ENCODE measurements at places on chromosomes 5 and 9.

DNA sequence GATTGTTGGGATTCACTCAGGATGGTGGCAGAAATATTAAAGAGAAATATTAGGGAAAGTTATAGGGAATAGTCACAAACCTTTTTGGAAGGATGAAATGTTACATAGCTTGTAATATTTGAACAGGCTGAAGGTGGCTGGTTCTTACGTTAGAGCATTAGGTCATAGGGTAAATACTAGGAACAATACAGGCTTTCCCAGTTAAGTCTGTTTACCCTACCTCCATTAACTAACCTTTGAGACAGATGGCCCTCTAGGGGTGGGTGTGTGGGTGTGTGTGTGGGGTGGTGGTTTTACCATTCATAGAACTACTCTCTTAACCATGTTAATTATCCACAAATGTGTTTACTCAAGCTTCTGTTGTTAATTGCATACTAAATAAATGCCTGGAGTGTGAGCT lies 94.3 kb upstream of the STK32A start:
- no peak for DNase-seq

DNA sequence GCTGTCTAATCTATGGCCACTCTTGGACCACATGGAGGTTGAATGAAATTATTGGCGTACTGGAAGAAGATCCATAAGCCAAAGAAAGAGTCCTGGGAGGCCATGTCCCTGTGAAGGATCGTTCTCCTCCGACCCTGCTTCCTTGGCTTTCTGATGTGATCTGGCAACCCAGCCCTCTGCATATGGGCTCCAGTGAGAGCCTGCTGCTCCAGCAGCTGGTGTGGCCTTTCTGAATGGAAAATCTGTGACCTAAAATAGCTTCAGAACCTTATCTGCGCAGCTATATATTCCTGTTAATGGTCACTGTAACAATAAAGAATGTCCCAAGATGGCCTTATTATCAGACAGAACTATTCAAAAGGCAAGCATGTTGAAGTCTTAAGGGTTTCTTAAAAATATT lies 40.2 kb upstream of the PHF2 start:
- DNase-seq, result no peak

DNA sequence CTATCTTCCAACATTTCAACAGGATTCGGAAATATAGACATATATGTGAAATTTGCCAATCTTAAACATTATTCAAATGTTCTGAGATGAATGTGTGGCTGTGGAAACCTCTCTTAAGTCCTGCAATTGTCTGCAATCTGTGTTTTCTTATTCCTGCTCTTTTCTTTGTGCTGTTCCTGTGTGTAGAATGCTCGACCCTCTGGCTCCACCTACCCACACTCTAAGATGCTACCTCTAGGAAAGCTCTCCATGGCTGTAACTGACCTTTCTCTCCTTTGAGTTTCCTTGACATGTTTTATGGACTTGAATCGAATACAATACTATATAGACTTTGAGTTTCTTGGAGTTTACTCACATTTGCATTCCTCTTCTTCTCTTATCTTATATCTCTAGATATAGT lies 120.6 kb upstream of the ASTN2 start:
- DNase-seq, result no peak

DNA sequence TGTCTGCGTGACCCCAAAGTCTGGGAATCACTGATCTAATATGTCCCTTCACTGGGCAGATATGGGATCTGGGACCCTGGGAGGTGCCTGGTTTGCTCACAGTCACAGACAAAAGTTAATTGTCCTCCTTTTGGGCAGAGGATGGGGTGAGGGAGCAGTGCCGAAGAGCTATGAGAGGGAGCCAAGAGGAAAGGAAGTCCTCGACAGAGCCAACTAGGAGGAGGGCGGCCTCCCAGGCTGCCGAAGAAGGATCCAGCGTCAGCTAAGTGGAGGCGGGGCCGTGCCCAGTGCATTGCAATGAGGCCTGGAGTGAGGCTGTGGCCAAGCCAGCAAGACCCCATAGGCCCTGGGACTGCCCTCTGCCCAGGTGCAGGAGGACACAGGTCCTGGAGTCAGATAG lies 11.4 kb downstream of the AIF1L start:
- DNase-seq, result no peak

- no peak for DNase-seq
Measured at GRCh38 chr5:151150471-151151262, 6.9 kb downstream of the ANXA6 start.

GRCh38 chr5:139147483-139148087 lies 50.6 kb downstream of the SIL1 start:
- no peak for DNase-seq

GRCh38 chr9:35599763-35600604 lies 5.1 kb upstream of the TESK1 start:
- peak; percentile 64 for DNase-seq

GRCh38 chr5:110477911-110478310 lies 248.6 kb downstream of the TMEM232 start:
- no peak for DNase-seq

DNA sequence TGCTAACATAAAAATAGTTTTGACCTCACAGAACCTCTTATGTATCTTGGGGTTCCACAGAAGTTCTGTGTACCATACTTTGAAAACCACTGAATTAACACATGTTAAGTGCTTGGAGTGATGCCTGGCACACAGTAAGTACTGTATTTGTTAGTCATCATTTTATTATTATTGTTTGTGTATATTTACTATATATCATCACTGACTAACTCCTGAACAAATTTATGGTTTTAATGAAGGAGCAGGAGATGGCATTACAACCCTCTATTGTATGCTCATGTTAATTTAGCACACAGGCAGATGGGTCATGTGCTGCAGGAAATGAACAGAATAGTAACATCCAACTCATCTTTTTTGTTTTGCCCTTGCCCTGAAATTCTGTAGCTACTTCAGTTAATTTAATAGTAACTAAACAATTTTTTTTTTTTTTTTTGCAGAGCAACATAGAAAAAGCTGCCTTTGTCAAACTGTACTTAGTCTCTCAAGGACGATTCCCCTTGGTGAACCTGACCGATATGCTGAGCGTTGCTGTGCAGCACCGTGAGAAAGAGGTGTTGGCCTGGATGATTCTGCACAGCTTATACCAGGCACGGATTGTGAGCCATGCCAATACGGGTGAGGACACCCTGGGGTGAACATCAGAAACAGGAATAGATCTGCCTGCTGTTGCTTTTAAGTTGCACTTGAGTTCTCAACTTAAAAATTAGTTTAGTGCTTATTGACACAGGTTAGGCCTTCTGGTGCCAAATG lies 45.4 kb downstream of the HACD4 start:
- no peak for DNase-seq

DNA sequence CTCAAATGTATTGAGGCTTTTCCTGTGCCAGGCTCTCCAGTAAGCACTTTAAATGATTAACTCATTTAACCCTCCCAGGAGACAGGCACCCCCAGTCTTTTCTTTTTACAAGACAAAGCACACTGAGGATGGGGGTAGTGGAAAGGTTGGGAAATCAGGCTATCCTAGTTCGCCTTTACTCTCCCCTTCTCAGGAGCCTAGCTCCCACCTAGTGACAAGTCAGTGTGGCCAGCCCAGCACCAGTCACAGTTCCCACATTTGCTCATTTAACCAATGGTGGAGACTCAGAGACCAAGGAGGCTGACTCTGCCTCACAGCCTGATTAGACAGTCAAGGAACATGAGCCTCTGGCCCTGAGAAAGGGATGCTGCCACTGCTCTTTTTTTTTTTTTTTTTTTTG lies 3.5 kb downstream of the ALDH7A1 start:
- no peak for DNase-seq

DNA sequence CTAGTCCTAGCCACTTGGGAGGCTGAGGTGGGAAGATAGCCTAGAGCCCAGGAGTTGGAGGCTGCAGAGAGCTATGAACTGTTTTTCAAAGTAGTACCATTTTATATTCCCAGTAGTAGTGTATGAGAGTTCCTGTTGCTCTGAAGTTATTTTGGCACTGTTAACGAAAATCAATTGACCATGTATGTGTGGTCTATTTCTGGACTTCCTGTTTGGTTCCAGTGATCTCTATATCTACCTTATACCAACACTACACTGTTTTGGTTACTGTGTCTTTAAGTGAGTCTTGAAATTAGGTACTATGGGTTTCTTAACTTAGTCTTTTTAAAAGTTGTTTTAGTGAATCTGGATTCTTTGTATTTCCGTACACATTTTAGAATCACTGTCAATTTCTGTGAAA lies 13.6 kb downstream of the SLF1 start:
- no peak for DNase-seq

DNA sequence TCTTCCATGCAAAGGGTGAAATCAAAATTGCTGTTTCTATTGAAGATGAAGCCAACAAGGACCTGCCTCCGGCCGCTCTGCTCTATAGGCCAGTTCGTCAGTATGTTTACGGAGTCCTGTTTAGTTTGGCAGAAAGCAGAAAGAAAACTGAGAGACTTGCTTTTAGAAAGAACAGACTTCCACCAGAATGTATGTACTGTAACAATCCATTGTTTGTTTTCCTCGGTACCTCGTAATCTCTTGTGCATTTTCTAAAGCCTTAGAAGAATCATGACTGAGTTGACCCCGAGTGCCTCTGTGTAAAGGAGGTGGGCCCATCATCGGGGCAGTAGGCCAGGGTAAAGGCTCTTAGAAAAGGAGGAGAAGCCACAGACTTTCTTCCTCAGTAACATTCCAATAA lies 44.2 kb upstream of the PHF2 start:
- DNase-seq, result no peak

DNA sequence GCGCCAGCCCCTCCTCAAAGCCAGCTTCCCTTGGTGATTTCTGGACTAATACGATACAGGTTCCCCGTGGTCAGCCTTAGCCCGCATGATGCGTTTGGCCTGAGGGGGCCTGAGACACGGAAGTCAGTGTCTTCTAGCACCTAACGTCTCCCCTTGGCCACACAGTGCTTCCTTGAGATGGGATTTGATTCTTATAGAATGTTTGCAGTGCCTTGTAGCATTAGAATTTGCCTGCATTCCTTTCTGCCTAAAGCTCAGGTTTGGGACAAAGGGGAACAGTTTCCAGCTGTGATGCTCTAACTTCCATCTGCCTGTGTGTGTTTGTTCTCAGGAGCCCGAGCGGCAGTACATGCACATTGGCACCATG lies 34.4 kb downstream of the CFAP90 start:
- no peak for DNase-seq

DNA sequence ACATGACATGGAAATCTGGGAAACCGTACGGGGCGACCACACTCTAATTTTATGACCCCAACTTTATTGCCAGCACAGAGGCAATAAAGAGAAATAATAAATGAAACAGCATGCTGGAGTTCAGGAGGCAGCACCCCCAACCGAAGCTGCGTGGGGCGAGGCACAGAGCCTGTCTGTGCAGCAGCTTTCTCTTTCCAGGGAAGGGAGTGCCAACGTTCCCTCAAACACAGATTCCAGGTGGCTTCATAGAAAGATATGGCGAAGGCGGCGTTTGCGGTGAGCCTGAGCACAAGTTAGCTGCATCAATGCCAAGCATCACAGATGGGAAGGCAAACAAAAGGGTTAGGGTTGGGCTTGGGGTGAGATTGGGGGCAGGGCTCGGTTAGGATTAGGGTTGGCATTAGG lies 114.8 kb downstream of the HSD17B3 start:
- no peak for DNase-seq

DNA sequence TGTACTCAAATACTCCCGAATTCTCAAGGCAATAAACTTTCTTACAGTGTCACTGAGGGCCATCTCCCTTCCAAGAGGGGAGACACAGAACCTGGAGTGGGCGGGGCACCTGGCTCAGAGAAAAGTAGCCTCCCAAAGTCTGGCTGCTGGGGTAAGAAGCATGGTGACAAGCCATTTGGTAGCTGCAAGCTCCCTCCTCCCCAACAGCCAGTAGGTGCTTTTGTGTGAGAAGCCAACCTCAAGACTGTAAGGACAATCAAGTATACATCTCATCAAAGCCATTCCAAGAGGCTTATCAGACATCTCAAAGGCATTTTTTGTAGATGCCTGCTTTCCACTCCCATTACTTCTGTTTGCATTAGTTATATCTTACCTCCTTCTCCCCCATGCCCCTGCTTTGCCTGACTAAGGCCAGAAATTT lies 1.4 kb downstream of the DAB2 start:
- no peak for DNase-seq

DNA sequence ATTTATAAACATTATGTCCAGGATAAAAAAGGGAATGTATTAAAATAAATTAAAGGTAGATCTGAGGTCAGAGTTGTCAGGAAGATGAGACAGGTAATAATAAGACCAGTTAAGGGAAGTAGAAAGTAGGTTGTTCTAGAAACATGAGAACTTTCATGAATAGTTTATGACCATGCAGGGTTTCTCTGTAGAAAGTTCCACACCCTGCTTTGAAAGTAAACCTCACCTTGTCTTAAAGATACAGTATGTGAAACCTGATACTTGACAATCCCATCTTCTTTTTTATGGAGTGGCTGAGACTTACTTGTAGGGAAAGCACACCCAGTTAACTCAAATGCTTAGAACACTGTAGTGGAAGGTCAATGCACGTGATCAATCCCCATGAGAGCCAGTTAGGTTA lies 260.6 kb upstream of the ZNF462 start:
- no peak for DNase-seq

DNA sequence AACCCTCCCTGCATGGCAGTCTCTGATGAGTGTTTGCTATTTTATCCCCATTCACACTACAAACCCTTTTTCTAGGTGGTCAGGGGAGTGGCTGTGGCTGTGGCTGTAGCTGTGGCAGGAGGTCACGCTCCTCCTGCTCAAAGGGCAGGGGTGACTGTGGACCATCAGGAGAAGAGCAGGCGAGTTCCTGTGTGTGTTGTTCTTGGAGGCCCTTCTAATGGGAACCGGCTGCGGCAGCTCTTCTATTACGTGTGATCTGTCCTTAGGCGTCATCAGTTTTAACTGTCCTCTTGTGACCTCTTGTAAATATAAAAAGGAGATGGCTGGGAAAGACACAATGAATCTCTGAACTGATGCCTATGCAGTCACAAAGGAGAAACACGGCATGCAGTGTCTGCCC lies 65.1 kb downstream of the ANKH start:
- no peak for DNase-seq

DNA sequence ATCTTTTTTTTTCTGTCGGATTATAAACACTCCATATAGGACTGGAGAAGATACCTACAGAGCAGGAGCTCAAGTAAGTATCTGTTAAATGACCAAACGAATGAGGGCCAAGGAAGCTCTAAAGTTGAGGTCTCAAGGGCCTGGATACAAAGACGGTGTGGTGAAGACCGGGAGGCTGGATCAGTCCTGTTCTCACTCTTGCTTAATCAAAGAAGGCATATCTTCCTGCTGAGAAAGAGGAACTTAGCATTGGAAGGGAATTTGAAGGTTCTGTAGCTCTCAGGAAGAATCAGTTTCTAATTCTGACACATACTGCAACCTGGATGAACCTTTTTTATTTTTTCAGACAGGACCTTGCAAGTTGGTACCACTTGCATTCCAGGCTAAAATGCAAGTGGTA lies 28.3 kb upstream of the PAX5 start:
- no peak for DNase-seq

- no peak for DNase-seq
Measured at GRCh38 chr5:91438871-91439270, 55.8 kb upstream of the ARRDC3 start.

DNA sequence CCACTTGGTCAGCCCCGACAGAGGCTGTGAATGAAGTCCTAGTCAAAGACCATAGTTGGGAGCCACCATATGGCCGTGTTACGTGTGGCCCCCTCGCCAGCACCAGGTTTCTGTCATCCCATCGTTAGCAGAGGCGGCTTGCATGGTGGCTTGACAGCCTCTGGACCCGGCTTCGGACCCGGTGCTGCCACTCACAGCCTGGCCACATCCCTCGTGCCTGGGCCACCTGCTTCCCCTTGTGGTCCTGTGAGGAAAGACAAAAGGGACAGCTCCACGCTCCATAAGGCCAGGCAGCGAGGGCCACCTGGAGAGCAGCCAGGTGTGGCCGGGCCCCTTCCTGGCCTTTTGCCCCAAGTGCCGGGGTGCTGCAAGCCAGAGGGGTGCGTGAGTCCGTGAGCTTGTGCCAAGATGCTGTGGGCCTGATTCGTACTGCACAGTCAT lies 6.2 kb downstream of the NKD2 start:
- DNase-seq, result no peak
